ENCODE measurements at places on chromosomes 4 and X.
A peak's percentile ranks its signal among the peaks of the same experiment; 100 is the strongest.

DNA sequence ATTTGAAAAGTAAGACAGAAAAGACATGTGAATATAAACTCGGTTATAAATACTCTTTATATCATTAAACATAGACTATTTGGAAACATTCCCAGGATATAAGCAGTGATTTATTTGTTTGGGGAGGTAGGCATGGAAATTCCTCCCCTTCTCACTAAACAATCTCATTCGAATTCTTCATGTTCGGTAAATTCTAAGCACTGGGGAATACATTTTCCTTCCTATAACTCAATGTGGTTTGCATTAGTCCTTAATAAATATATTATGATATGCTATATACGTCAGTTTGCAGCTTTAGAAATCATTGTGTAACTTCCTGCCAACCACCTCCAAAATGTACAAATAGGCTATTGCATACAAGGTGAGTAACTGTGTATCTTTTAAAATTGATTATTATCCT is 99.6 kb downstream of the UGT8 start:
- DNase-seq = no peak

DNA sequence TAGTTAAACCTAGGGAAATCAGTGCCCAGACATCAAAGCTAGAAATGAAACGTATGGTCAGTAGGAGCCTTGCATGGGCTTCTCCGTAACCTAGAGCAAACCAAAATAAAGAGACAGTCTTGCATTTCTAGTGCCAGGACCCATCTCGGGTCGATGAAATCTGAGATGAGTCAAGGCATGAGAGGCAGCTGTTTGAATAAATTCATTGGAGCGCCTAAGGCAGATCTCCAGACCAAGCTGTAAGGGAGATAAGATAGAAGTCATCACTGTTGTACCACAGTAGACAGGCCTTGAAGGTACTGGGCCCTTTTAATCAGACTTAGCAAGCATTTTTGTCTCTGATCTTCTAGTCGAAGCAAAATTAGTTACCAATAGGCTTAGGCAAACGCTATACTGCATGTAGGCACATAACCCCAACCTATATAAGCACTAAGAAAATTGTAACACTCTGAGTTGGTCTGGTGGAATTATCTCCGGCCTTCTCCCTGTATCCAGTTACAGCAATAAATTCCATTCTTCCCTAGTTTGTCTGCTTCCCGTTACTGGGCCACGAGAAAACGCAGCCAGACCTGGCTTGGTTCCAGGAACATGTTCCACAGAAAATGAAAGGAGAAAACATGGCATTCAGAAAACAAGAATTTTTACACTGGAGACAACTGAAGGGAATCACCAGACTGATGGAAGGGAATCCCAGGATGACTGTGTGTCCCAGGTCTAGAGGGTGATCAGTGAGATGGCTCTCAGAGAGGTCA is 21.1 kb upstream of the PAPSS1 start:
- no peak for DNase-seq

- no peak for DNase-seq
Observed at GRCh38 chr4:136441629-136442282, 1090.5 kb downstream of the PCDH18 start.

- no peak for DNase-seq
Observed at GRCh38 chr4:129179276-129179675, 83.3 kb downstream of the C4orf33 start.

- no peak for DNase-seq
Observed at GRCh38 chr4:1746919-1747602, 25.7 kb downstream of the TACC3 start.

GRCh38 chrX:148903176-148903575 is 402.8 kb downstream of the AFF2 start:
- no peak for DNase-seq

GRCh38 chr4:82620126-82620735 is 58.4 kb upstream of the TMEM150C start:
- no peak for DNase-seq

DNA sequence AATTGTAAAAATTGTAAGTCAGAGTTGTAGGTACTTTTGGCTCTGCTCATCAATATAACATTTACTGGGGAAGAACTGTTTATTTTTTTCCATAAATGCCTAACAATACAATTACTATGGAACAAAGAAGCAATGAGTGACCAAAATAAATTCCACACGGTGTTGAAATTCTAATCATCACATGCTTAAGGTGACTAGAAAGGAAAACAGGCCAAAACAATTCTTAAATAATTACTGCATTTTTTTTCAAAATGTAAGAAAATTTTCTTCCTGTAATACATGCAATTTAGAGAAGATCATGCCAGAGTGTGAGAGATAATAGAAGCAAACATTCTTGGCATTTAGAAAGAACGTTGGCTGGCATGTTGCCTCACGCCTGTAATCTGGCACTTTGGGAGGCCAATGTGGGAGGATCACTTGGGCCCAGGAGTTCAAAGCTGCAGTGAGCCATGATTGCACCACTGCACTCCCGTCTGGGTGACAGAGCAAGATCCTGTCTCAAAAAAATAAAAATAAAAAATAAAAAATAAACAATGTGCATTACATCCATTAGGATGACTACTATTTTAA is 22.5 kb downstream of the C4orf46 start:
- no peak for DNase-seq

GRCh38 chr4:10753856-10754402 is 69.4 kb upstream of the CLNK start:
- DNase-seq = no peak

- DNase-seq = peak; percentile 65
Observed at GRCh38 chr4:1579001-1579900, 104.9 kb downstream of the FAM53A start.

DNA sequence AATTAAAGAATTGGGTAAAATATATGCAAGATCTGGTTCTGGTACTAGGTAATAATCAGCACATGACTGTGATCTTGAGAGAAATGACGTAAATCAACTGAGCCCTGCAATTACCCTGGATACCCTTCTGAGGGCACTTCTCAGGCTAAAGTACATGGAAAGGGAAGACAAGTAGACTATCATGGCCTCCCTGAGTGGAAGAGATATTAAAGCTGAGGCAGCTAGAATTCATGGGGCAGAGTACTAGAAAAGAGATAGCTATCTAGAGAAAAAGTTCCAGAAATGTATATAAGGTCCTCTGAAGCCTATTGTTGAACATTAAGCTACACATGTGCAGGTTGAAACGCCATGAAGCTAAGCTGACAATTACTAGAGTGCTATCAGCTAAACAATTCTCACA is 249.6 kb downstream of the NKX6-1 start:
- no peak for DNase-seq

GRCh38 chrX:136759968-136760367 is 20.8 kb downstream of the ARHGEF6 start:
- DNase-seq = no peak

- DNase-seq = no peak
Observed at GRCh38 chr4:2741626-2742025, 14.5 kb downstream of the TNIP2 start.

All from HCT116 (cell line).